ENCODE measurements at places on chromosomes 4 and X.

DNA sequence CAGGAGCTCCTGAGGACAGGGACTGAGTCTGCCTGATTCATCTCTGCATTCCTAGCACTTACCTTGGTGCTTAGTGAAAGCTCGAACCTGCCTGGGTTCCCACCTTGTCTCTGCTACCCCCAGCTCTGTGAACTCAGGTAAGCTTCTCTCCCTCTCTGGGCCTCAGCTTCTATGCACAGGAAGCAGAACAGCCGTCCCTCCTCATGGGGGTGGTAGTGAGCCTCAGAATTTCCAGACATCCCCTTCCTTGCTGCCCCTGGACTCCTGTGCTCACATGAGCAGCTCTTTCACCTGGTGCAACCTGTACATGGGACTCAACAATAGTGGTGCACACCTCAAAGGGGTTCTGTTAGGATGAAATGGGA, 50.8 kb downstream of the HTRA3 start:
- DNase-seq, result no peak

DNA sequence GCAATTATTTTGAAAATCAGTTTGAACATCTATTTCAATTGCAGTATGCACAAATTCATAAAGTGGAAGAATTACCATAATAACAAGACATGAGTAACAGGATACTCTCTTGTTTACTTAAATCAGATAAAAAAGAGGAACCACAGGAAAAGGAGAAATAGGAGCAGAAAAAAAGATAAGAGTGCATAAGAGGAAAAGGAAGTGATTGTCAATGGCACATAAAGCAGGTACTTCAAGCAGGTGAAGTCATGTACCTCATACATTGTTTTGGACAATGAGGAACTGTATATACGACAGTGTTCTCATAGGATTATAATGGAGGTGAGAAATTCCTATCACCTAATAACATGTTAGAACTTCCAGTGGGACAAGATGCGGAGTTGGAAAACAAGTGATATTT, 334.5 kb upstream of the PCDH7 start:
- no peak for DNase-seq

DNA sequence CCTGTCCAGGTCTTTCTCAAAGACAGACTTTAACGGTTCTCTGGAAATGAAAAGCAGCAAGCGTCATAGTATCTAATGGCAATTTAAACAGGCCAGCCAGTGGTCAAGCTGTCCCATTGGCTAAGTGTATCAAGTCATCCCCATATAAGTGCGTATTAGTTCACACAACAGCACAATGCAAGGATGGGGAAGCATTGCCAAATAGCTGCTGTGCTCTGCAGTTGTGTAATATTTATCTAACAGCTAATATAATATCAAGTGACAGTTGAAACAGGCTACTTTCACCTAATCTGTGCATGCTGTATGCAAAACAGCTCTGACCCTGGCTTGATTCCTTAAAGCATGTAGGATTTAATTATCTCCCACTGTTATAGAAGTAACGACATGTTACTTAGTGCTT, 134.8 kb upstream of the PPARGC1A start:
- DNase-seq, result no peak

GRCh38 chrX:10855845-10856244, 235.5 kb upstream of the MID1 start:
- DNase-seq, result no peak

DNA sequence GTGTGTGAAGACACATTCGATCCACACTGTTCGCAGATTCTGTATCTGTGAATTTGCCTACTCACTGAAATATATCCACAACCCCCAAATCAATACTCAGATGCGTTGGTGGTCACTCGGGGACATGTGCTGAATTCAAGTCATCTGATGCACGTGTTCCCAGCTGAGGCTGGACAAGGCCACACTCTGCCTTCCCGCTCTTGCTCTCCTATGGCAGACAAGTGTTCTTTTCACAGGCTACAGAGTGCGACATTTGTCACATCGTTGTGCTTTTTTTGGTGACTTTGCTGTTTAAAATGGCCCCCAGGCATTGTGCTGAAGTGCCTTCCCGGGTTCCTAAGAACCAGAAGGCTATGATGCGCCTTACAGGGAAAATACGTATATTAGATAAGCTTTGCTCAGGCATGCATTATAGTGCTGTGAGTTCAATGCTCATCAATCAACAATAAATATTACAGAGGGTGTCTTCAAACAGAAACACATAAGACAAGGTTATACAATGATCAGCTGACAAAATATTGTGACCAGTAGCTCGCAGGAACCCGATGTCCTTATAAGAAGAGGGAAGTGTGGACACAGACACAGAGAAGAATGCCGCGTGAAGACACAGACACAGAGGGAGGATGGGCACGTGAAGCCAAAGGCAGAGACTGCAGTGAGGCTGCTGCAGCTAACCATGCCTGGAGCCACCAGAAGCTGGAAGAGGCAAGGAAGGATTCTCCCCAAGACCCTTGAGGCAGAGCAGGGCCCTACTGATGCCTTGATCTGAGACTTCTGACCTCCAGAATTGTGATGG, 42.0 kb downstream of the IRF2 start:
- DNase-seq, result no peak

GRCh38 chrX:42695800-42696358, 82.1 kb downstream of the PPP1R2C start:
- DNase-seq, result no peak

GRCh38 chrX:99820197-99820596, 589.9 kb downstream of the PCDH19 start:
- no peak for DNase-seq

DNA sequence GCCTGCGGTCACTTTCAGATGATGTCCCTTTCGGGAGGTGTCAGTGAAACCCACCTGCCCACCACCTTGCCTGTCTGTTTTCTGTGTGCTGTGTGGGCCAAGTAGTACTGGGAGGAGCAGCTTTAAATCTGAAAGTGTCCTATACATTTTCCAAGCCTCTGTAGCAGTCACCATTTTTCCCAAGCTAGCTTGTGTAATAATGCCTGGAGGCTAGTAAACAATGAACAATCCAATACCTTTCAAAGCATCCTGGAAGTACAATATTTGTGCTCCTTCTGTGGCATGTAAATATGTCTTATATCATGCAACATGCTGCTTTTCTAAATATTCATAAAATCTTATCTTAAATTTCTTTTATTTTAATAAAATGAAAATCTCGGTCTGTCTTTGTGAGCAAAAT, 111.6 kb upstream of the C1GALT1C1 start:
- DNase-seq, result no peak

DNA sequence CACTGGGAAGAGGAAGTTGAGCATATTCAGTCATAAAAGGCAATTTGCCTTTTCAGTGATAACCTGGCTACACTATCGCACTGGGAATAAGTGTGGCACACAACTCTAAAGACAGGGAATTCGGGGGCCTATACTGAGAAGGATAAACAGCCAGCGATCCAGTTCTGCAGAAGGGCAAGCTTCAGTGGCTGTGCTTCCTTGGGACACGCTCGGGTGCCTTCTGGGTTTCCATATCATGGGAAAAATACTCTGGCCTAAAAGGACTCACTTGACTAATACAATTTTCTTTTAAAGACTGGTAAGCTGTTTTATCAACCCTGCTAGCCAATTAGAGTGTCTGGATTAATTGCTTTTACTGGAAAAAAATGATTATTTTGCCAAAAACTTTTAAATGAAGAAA, 58.5 kb downstream of the TENM3 start:
- DNase-seq, result no peak

GRCh38 chr4:53861856-53862610, 202.4 kb downstream of the CHIC2 start:
- DNase-seq, result no peak

GRCh38 chr4:41507291-41507947, 30.5 kb upstream of the LIMCH1 start:
- DNase-seq, result no peak

DNA sequence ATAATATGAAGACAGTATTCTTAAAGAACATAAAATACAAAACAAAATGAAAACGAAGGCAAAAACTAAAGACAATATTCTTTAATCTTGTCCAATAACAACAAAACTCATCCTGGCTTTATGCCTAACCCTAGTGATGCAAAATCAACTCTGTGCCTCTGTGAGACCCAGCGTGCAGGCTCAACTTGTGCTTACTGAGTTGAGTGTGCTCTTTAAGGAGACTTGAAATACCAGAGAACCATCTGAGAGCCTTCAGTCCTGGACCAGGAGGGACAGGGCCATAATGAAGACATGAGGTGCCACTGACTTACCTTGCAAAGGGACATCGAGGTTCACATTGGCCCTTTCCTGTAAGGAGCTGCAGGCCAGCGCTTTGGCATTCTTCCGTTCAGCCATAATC, 77.1 kb downstream of the NSUN7 start:
- no peak for DNase-seq

DNA sequence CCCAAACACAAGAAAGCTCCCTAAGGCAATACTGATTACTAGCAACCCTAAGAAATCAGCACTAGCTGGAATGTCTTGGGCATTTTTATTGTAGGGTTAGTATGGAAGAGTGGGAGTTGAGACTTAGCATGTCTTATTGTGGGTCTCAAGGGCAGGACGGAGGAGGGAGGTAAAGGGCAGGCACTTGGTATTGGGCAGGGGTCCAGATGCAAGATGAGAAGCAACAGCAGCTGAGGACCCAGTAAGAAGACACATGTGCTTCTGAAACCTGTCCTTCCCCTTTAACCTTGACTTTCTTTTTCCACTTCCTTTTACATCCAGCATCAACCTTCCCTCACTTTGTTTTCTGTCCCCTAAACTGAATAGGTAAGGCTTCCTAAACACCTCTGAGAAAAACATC, 37.4 kb downstream of the LARP7 start:
- DNase-seq, result no peak

GRCh38 chr4:40243386-40243948, 46.6 kb downstream of the RHOH start:
- DNase-seq, result no peak

GRCh38 chr4:1833307-1834046, 22.5 kb downstream of the LETM1 start:
- no peak for DNase-seq

- DNase-seq, result no peak
Observed at GRCh38 chr4:165921546-165921945, 48.5 kb downstream of the TLL1 start.

GRCh38 chr4:99404595-99405287, 30.4 kb downstream of the ADH7 start:
- DNase-seq, result no peak

DNA sequence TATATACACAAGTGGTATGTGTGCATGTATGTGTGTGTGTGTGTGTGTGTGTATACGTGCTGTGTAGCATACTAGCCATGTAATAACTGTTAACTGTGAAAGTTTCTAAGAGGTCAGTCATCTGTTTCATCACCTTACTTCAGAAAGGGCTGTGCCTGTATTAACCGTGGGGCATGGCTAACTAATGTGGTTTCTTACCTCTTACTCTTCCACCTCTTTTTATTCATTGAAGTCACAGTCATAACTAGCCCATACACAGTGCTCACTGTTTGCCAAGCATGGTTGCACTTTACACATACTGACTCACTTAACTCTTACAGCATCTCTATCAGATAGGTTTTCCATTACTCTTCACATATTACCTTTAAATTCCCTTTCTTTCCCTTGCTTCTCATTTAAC, 23.7 kb upstream of the LRAT start:
- DNase-seq, result no peak
